OCI-M1 (cell line): ENCODE measurements at places on chromosomes 7 and 10.

GRCh38 chr10:110209926-110210673 lies 2.7 kb downstream of the MXI1 start:
- peak; percentile 69 for DNase-seq

GRCh38 chr10:71285180-71285545 lies 33.9 kb upstream of the SLC29A3 start:
- DNase-seq, result peak; percentile 53

DNA sequence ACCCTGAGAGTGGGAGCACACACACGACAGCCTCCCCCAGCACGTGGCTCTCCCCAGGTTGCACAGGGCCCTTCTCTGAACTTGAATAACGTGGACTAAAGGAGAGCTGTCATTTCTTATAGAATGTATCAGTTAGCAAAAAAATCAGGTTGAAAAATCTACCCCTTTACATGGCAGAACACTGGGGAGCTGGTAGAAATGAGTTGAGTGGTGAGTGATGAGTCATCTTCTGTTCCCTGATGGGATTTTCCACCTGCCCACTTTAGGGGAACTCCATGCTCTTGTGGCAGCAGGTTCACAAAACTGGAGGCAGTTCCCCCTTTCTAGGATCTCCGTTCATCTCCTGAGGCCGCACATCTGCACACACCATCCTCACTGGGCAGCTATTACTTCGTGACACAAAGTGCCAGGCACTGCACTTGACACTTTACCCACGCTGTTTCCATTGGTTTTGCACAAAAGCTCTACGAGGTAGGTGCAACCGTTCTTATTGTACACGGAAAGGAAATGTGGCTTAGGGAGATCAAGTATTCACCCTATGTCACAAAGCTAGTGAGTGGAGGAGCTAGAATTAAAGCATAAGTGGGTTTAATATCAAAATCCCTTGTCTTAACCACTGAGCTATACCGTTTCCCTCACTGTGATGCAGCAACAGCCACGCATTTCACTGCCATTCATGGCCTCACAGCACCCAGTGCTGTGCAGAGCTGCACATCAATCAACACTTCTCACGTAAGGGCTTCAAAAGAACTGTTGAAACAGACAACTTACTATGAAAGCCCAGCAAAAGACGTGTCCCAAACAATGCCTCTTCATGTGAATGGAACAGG lies 80.2 kb downstream of the RNF216 start:
- DNase-seq, result no peak

GRCh38 chr7:44498230-44498954 lies 7.9 kb upstream of the NUDCD3 start:
- DNase-seq, result peak; percentile 6

GRCh38 chr10:615583-616152 lies 73.8 kb downstream of the DIP2C start:
- no peak for DNase-seq

- DNase-seq, result no peak
Observed at GRCh38 chr7:100352984-100353684, 4.8 kb upstream of the PILRB start.

- no peak for DNase-seq
Observed at GRCh38 chr7:30148951-30149459, 14.2 kb downstream of the MTURN start.

DNA sequence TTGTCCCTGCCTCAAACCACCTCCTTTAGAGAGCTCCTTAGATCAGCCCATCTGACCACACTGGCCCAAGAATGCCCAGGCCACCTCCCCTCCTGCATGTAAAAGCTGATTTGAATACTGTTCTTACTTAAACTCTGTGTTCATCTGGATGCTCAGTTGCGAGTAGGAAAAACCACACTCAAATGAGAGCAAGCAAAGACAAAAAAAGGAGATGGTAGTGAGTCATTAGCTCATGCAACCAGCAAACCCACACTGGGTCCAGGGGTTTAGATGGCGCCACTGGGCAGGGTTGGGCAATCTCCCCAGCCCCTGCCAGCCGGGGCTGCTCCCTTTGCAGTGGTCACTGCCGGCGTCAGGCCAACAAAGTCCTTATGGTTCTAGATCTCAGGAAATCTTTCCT lies 32.7 kb downstream of the TSPAN15 start:
- DNase-seq, result no peak

DNA sequence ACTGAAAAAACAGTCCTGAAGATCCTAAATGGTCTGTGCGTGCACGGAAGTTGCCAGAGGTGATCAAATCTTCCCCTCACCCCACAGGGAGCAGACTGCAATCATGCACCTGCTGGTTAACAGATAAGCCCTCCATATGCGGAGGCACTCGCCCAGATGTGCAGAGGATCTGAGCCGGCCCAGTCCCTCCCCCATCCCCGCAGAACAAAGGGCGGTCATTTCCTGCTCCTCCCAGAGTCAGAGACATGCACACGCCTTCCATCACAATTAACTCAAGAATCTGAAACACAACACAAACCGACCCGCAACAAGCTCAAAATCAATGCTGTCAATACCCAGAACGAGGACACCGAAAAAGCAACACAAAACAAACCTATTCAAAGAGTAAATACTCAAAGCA lies 24.2 kb downstream of the CRTAC1 start:
- peak; percentile 70 for DNase-seq

DNA sequence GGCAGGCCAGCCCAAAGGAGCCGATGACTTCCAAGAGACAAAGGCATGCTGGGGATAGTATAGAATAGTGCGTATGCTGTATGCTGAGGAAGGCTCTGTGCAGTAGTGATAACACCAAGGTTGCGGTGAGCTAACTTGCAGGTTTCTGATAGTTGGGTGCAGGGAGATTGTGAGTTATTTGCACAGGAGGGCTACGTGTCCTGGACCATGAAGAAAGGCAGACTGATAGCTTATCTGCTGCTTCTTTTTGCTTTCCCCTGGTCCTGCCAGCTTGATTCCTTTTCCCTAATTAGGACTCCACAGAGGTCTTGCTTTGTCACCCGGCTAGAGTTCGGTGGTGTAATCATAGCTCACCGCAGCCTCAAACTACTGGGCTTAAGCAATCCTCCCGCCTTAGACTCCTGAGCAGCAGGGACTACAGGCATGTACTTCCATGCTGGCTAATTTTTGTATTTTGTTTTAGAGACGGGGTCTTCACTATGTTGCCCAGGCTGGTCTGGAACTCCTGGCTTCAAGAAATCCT lies 43.9 kb upstream of the ARHGAP12 start:
- peak; percentile 95 for DNase-seq

GRCh38 chr10:76303682-76304316 lies 872.4 kb downstream of the LRMDA start:
- DNase-seq, result peak; percentile 60

GRCh38 chr7:84247591-84247990 lies 53.0 kb upstream of the SEMA3A start:
- no peak for DNase-seq

DNA sequence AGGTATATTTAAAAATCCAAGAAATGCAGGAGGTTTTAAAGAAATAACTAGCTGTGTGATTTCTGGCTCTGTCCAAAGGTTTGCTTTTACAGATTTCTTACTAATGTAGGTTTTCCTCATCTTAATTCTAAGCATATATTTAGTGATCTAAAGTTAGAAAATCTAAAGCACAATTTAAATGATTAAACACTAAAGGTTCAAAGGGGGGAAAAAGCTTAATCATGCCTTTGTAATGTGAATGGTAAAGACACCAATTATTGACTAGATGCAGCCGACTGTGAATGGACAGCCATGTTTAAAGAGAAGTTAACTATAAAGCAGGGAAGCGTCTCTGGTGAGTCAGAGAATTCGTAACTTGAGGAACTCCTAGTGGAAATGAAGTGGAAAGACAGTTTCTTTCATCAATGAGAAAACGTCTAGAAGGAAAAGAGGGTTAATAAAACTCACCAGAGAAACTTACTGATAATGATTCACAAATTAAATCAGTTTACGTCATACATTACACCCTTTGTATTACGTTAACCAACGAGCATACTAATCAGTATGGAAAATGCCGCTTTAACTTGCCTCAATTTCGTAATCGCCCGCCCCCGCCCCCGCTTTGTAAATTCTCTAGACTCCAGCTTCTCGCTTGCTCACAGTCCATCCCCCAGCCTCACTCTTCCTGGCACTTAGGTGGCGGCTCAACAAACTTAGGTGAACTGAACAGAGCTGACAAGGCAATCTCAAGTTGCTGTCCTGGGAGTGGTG lies 1.1 kb upstream of the HBP1 start:
- DNase-seq, result peak; percentile 91

DNA sequence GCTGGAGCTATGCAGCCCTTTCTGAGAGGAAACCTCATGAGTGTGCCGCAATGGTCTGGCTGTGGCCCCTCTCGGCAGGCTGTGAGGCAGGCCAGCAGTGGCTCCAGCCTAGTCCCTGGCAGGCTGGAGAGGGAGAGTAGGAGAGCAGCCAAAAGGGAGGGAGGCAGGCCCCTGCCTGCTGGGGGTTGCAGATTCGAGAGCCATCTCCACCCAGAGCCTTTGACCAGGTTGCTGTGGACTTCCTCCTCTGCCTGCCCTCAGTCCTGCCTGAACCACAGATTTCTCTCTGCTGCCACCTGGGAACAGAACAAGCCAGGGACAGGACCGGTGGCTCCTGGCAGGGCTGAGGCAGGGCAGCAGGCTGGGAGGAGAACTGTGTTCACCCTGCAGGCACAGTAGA lies 13.9 kb downstream of the PAX2 start:
- no peak for DNase-seq

GRCh38 chr7:35695473-35695850 lies 527 bp upstream of the HERPUD2 start:
- DNase-seq, result no peak

GRCh38 chr7:84113906-84114850 lies 80.4 kb downstream of the SEMA3A start:
- DNase-seq, result no peak
